ENCODE measurements at places on chromosomes 16 and 17.

DNA sequence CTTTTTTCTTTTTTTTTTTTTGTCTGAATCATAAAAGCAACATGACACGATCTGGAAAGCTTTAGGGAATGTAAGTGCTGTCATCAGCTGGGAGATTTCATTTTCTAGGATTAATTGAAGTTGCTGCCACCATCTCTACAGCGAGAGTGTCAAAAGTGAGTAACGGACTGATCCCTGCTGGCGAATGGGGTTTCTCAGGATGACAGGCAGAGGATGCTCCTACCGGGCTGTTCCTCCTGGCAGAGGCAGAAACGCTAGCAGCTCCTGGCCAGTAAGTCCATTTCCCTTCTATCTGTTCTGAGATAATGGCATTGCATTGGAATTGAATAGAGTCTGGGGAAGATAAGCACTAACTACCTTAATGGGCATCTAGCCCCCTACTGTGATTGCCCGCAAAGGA, 80.5 kb upstream of the KIFC3 start:
- no peak for DNase-seq

- DNase-seq, result no peak
Measured at GRCh38 chr17:4913994-4914393, 11.1 kb upstream of the CHRNE start.

DNA sequence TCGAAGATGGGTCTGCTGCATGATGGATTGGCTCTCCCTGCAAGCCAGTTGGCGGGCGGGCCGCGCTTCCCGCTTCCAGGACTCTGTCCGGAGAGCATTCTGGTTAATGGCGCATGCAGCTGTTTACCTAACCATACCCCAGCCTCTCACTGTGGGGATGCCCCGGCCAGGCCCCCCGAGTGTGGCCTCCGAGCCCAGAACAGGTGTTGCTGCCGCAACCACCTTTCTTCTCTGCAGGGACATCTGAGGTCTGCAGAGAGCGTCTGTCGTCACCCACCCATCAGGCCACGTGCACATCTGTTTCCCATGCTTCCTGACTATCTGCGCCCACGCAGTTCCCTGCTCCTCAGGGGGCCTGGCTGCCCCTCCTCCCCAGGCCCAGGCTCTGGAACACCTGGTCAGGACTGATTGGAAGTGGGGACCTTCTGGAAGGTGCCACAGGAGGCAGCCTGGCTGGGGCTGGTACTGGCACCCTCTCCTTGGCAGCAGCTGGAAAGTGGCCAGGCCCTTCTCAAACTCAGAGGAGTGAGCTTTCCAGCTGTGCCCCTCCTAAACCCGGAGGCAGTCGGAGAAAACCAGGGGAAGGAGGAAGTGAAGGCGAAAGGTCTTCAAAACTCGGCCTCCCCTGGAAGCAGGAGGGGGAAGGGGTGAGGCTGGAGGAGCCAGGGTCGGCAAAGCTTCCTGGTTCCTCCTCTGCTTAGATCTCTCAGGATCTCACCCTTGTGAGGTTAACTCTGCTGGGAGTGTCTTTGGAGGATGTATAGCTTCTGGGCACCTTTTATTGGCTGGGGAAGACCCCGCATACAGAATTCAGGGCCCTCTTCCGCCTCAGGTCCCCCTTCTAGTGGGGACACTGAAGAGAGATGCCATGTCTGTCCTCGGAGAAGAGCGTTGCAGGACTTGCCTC, 64.5 kb upstream of the CIBAR2 start:
- no peak for DNase-seq

DNA sequence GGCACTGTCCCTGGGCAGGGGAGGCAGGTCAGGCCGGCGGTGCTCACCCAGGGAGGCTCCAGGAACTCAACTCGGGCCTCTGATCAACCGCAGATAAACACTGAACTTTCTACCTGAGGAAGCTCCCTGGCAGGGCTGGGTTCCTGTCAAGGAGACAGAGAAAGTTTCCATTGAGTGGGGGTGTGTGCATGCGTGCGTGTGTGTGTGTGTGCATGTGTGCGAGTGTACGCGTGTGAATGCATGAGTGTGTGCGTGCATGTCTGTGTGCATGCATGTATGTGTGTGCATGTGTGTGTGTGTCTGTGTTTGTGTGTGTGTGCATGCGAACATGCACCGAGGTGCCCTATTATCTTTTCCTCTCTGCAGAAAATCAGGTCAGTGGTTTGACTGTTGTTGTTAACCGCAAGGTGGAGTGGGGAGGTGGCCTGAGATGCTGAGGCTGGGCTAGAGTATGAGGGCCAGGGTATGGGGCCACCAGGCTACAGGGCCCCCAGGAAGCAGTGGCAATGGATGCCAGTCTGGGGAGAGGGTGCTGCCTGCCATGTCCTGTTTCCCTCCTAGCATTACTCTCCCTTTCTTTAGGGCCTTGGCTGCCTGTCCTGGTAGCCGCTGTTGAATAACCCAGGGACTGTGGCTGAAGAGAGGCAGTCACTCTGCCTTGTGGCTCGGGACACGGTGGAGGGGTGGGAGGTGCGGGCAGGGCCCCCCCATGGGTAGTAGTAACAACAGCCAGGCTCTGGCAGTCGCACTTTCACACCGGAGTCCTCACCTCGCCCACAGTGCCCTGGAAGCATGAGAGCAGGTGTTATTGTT, 24.0 kb downstream of the CCR7 start:
- no peak for DNase-seq

DNA sequence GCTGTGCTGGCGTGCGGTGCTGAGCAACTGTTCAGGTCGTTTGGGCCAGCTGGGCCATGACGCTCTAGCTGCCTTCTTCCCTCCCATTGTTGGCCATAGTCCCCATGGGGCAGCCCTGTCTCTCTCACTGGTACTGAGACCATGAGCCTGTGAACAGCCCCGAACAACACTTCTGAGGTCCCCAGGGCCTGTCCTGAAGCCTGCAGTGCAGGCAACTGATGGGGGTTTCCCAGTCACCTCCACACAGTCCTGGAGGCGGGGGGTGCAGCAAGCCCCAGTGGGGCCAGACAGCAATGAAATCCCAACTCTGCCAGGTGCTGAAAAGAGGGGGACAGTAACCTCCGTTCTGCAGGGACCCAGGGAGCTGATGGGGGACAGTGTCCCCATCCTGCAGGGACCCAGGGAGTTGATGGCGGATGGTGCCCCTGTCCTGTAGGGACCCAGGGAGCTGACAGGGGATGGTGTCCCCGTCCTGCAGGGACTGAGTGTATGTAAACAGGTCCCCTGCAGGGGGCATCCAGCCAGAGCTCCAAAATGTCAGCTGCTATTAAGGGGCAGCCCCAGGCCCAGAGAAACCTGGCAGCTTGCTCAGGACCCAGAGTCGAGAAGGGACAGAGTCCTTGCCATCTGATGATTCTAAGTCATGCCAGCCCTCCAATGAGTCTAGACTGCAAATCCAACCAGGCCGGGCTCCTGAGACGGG, 30.4 kb downstream of the ENGASE start:
- no peak for DNase-seq

DNA sequence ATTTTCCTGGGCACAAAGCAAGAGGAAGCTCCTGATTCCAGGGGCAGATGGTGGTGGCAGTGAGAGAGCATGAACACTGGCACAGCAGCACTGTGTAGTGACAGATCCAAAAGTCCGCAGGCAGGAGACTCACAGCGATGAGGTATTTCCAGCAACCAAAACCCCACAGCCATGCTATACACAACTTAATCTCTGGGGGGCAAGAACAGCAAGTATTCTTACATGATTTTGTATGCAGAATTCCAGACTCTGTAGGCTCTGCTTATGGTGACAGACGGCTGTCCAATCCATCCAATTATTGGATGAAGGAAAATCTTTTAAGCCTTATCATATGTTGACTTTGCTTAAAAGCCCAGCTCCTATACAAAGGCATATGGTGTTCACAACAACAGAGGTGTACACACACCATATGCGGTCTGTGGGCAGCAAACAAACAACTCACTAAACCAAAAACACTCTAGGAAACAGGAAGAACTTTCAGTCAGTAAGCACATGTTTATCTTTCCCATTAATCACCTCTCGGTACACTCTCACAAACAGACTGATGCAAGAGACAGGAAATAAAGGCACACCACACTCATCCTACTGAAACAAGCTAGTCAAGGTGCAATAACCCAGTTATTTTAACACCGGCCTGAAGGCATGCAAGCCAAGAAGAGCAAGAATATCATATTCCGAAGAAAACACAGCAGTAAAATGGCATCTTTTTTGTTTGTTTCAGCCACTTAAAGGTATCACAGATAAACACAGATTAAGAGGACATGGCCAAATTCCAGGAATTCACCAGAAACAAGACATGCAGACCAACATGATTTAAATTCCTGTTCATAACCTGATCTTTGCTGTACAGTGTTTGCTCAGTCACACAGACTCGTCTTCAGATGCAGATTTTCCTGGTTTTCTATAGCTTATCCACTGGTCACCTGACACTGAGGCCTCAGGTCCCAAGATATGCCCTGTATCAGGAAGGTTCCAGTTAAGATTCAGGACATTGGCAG, 47.8 kb downstream of the ERN1 start:
- DNase-seq, result no peak

- DNase-seq, result no peak
Measured at GRCh38 chr17:50672831-50673551, 34.7 kb downstream of the ANKRD40 start.

GRCh38 chr16:56262148-56262547, 70.9 kb downstream of the GNAO1 start:
- DNase-seq, result peak; percentile 15

GRCh38 chr17:81573794-81574642, 21.9 kb upstream of the FAAP100 start:
- no peak for DNase-seq

DNA sequence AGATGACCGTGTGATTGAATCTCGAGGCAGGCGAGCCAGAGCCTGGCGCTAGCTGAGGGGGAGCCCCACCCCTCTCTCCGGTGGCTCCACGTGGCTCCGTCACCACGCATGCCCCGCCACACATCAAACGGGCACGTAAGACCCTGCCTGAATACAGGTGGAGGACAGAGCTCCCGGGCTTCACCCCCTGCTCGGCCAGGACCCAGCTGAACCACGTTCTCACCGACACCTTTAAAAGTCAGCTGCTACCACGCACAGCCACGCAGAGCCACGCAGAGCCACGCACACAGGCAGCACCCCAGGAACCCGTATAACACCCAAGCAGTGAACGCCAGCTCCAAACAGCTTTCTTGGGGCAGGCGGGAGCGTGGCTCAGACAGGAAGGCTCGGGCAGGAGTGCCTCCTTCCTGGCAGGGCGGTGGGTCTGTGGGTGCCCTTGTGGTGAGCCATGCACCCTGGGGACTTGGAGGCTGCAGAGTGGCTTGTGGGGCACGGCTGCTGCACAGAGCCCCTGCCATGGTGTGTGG, 4.4 kb downstream of the TMEM204 start:
- DNase-seq, result no peak

DNA sequence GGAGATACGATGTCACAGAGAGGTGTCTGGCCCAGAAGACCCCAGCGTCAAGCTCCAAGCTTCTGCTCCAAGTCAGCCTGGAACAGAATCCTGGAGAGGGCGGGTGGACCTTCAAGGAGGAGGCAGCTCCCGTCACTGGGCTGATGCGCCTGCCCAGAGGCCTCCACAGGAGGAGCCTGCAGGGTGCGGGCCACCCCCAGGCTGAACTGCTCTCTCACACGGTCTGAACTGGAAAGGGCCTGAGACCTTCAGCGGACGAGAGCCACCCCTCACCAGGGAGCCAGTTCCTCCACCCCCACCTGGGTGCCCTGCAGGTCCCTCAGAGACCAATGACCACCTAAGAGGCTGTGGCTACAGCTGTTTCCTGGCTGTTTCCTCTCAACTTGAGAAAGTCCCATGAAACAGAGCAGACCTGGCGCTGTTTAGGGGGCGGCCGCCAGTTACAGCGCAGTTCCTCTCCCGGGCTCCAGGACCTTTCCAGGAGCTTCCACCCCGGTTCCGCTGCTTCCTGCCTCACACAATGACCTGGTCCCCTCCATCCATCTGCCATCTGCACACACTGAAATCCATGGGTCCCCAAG, 36.0 kb upstream of the KLHDC4 start:
- DNase-seq, result no peak

GRCh38 chr17:15490634-15491261, 23.3 kb upstream of the CDRT4 start:
- no peak for DNase-seq

- DNase-seq, result no peak
Measured at GRCh38 chr17:48997103-48997826, at the start of gene IGF2BP1. TSS of gene IGF2BP1 (plus strand) at chr17:48997385. CDS start at chr17:48997746, 361 bp downstream.

DNA sequence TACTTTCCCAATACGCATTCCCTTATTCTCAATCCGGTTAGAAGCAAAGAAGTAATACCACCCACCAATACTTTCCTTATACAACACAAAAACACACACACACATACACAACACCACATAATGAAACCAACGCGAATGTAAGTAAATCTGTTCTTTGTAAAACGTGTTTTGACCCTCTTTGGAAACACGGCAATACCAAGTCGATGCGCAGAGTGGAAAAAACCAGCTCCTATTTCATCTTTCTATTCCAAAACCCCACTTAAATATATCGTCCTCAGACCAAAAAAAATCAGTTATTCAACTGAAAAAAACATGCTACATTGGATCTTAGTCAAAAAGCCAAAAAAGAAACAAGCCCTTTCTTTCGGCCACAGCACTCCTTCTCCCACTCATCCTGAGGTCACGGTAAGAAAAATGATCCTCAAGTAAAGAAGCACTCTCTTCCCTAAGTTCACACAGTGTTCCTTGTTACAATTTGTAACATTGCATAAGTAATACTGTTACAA, 31.0 kb upstream of the ARL4D start:
- DNase-seq, result no peak

- DNase-seq, result no peak
Measured at GRCh38 chr17:40209404-40210093, 9.6 kb upstream of the WIPF2 start.

DNA sequence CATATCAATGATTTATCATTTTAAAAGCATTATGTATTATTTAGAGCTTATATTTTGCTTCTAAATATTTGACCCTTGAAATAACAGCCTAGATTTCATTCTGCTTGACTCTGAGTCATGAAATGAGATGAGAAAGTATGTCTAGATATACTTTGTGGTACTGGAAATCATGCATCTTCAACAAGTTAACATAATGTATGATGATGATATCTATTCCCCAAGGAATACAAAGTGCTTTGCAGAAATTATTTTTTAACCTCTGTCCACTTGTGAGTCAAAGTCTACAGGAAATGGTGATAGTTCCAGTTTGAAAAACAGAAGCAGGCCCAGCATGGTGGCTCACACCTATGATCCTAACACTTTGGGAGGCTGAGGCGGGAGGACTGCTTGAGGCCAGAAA, 36.1 kb downstream of the GOSR1 start:
- DNase-seq, result no peak

DNA sequence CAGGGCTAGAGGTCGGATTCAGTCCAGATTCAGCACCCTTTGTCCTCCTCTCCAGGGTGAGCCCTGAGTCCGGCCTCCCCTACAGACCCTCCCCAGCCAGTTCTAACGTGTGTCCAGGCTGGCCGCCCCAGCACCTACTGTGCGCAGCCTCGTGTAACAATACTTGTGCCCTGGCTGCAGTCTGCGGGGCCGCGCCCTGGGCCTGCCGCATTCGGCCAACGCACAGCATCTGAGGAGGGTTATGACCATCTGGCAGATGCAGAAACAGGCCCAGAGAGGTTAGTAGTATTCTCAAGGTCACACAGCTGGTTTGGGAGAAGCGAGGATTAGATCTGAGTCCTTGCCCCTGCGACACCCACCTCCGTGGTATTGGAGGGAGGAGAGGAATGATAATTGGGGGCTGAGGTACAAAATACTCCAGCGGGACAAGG, 968 bp downstream of the RIPOR1 start:
- DNase-seq, result no peak

Measured in stimulated activated CD8-positive, alpha-beta memory T cell treated with anti-CD3 and anti-CD28 coated beads, Interleukin-7, amount 100 ng/mL, for 1 hour (primary cell).